ENCODE measurements at places on chromosomes 2 and 18.

- no peak for DNase-seq
These were observed 5.6 kb downstream of the IDH1 start for GRCh38 chr2:208249296-208249695.

DNA sequence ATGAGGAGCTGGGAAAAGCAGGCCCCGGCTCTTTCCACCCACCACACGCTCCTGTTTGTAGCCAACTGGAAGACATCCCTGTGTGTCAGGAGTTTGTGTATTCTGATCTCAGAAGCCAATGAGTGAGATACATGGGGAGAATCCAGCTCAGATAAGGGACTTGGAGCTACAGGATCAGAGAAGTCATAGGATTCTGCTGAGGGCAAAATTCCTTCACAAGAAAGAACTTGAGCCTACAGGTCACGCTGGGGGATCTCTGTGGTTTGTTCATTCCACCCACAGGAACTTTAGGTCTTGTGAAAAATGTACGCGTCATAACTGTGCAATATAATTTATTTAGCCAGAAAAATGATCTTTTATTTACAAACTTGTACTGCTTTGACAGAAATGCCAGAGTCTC is 80.1 kb upstream of the SMIM21 start:
- DNase-seq, result no peak

GRCh38 chr2:17311771-17312511 is 206.3 kb downstream of the RAD51AP2 start:
- no peak for DNase-seq

DNA sequence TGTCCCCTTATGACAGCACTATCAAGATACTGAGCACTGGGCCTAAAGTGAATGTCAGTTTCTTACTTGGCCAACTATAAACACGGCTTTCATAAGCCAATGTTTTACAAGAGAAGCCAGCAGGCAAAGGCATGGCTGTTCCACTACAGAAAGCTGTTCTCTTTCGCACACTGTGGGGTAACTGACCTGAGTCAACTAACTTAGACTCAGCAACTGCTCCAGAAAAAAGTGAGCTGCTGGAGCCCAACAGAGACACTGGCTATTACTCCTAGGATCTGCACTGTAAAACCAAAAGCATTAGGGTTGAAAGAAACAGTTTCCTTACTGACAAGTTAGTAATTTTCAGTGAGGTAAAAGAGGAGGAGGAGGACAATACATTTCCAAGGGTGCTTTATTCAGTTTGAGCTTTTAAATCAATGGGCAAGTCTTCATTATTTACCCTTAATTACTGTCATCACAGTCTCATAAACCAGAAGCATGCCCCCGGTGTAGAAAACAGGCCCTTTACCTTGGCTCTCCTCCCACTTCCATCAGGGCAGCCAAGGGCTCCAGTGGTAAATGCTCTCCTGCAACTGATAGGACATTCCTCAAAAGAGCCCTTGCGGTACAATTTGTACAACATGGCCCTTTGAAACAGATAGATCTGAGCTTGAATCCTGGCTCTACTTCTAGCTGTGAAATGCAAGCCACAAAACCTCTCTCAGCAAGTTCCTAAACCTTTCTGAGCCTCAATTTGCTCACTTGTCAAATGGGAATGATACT is 275.7 kb downstream of the PDE11A start:
- DNase-seq, result no peak

DNA sequence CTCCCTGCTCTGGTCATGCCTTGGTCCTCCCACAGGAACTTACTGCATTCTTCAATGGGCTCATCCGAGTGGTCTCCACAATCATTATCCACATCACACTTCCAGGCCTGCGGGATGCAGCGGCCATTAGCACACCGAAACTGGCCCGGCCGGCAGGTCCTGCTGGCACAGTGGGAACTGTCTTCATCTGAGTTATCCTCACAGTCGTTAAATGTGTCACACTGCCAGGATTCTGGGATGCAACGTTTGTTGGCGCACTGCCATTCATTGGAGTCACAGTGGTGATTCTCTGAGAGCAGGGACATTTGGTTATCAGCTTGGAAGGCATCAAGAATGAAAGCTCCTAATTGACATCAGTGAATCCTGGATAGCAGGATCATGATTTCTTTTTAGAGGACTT is 104.5 kb downstream of the DHRS9 start:
- DNase-seq, result no peak

- DNase-seq, result no peak
These were observed 81.5 kb downstream of the DPP4 start for GRCh38 chr2:161992531-161992930.

DNA sequence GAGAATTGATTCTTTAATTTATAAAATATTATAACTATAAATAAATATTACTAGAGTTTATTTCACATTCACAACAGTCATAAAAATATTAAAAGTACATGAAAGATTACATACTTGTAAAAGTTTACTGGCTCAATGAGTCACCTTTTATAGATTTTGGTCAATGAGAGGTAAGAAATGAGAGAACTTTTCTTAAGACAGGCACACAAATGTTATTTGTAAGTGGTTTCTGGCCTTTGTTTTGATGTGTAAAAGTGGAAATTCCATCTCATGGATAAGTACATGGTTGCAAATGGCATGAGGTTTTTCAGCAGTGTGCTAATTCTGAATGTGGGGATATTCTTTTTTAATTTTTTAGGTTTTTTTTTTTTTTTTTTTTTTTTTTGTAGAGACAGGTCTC is 63.8 kb downstream of the TTC27 start:
- DNase-seq, result no peak

- no peak for DNase-seq
These were observed 29.7 kb downstream of the TWSG1 start for GRCh38 chr18:9364242-9364641.

DNA sequence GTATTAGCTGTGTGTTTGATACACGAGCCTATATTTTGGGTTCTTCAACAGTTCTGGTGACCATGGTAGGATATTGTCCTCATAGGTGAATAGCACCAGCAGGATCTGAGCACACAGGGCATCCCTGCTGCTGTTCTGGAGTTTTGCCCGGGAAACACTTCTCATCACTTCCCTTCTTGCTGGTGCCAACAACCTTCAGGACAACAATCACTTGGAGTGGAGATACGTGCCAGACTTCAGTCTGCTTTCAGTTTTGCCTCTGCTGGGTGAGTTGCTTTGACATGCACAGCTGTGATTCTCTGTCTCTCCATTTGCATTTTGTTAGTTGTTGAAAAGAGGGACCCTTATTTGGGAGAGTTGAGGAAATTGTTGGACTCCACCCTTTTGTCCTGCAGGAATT is 1347.2 kb upstream of the DDX18 start:
- no peak for DNase-seq

GRCh38 chr2:240369801-240370585 is 65.5 kb upstream of the GPC1 start:
- DNase-seq, result peak; percentile 96

DNA sequence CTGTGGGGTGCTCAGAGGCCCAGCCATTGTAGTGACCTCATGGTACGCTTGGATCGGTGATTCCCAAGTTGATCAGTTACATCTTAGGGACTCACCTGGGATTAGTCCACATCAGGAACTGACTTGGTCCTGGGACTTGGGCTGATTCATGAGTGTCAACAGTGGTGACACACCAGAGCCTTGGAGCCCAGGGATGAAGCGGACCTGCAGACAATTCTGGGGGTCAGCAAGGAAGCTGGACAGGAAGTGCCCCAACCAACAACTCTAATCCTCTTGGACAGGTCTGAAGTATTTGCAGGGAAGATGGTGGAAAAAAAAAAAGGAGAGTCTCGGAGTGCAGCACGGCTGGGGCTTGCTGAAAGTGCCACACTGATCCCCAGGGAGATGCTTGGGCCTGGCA is 288.6 kb downstream of the PHLPP1 start:
- DNase-seq, result no peak

DNA sequence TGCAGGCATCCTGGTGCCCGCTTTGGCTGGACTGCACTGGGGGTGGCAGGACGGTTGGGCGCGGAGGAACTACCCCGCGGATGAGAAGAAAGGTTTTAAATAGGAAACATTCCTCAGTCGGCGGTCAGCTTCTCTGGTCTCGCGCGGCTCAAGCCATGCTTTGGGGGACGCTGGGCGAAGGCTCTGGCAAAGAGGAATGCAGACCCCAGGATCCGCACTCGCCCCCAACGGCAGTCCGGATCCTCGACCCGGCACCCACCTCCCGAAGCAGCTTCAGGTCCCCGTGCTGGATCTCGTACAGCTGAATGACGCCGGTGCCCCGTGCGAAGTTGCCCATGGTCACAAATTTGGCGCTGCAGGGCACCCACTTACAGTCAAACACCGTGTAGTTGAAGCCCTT is 686 bp upstream of the PNO1 start:
- no peak for DNase-seq

- no peak for DNase-seq
These were observed 639 bp downstream of the MAIP1 start for GRCh38 chr2:199956062-199956380.

GRCh38 chr2:223217373-223217772 is 165.4 kb downstream of the KCNE4 start:
- DNase-seq, result no peak

- DNase-seq, result no peak
These were observed at the start of gene ITPRIPL1 for GRCh38 chr2:96325041-96325883. Gene ITPRIPL1, plus strand, starts transcription at chr2:96325317. Its CDS starts 523 bp downstream, at chr2:96325840.

DNA sequence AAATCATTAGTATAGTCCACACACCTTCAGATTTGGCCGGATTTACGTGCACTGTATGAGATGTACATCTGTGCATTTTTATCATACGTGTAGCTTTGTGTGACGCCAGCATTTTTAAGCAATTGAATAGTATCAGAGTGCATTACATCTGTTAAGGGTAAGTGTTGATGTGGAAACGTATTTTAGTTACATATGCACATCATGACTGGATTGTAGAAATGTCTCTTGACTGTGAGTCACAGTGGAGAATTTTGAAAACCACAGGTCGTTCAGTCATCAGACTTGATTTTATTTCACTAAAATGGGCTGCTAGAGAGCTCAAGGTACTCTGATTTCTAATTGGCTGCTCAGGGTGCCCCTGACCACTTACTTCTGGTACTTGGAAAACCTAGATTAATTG is 5.4 kb upstream of the GPBAR1 start:
- DNase-seq, result no peak

- no peak for DNase-seq
These were observed 258.7 kb upstream of the HS6ST1 start for GRCh38 chr2:128577141-128577930.

DNA sequence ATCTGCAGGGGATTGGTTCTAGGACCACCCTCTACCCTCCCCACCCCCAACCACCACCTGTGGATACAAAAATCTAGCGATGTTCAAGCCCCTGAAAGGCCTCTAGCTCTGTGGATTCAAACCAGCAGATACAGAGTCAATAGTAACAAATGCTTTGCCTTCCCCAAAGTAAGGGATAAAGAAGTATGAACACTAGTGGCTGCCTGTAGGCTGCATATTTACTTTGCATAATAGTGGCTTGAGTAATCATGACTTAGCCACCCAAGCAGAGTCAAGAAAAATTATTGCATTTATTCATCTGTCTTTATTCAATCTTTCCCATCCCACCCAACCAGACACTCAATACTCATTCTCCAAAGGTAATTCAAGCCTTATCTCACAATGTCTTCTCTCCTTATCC is 43.8 kb downstream of the SOCS6 start:
- DNase-seq, result no peak

GRCh38 chr2:43515807-43516497 is 79.9 kb downstream of the THADA start:
- no peak for DNase-seq

- DNase-seq, result no peak
These were observed 14.9 kb downstream of the KIAA1328 start for GRCh38 chr18:36843784-36844183.

- DNase-seq, result no peak
These were observed 162.5 kb downstream of the NCK2 start for GRCh38 chr2:105907184-105907583.

DNA sequence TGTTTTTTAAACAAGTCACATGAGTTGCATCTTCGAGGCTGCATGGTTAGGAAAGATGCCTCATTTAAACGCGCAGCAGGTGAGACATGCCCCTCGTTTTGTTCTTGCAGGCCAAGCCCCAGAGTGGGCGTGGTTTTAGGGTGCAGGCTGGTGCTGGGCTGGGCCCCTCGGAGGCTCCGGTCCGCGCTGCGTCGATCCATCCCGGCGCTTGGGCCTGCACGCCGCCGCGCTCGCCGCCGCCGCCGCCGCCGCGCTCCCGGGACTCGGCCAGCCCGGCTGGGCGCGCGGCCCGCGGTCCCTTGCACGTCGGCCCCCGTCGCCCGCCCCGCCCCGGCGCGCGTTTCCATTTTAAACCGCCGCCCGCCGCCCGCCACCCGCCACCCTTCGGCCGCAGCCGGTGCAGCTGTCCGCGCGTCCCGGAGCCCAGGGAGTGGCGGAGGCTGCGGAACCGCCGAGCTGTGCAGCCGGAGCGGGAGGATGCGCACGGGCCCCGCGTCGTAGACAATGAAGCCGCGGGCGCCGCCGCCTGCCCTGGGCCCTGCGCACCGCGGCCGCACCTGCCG is 175.5 kb downstream of the AGAP1 start:
- no peak for DNase-seq

- no peak for DNase-seq
These were observed 17.7 kb downstream of the MAP2 start for GRCh38 chr2:209441541-209441940.

GRCh38 chr18:31950583-31950982 is 7.7 kb upstream of the TRAPPC8 start:
- no peak for DNase-seq

GRCh38 chr2:6213056-6213780 is 521.0 kb downstream of the SOX11 start:
- no peak for DNase-seq
